ENCODE measurements at places on chromosomes 12 and 14.

DNA sequence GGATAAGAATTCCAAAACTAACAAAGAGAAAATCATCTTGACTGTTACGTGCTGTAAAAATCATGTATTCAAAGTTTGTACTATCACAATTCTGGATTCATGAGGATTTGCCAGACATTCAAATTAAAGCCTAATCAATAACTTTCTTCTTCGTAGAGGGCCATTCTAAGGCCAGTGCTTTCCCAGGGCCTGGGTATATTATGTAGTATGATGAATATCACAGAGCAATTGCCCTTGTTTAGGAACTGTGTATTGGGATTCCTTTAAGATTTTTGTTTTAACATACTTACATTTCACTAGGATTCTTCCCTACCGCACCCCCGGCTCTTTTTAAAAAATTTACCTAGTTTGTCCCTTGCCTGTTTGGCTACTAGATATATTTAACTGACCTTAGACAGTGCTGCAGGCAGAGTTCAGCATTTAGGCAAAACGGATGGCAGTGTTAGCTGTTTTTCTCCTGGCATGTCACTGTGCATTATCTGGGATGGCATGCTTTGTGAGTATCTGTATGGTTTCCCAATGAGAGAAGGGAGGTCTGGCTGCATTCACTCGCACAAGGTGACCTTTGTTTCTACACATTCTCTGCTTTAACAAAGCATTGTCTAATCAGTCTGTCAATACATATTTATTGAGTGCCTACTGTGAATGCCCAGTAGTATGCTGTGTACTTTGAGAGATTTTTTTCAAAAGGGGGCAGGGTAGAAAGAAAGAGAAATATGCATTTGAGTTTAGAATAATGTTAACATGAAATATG is 63.3 kb downstream of the ERC1 start:
- no peak for DNase-seq

GRCh38 chr14:100423317-100424010 is 100.3 kb downstream of the SLC25A47 start:
- DNase-seq, result no peak

DNA sequence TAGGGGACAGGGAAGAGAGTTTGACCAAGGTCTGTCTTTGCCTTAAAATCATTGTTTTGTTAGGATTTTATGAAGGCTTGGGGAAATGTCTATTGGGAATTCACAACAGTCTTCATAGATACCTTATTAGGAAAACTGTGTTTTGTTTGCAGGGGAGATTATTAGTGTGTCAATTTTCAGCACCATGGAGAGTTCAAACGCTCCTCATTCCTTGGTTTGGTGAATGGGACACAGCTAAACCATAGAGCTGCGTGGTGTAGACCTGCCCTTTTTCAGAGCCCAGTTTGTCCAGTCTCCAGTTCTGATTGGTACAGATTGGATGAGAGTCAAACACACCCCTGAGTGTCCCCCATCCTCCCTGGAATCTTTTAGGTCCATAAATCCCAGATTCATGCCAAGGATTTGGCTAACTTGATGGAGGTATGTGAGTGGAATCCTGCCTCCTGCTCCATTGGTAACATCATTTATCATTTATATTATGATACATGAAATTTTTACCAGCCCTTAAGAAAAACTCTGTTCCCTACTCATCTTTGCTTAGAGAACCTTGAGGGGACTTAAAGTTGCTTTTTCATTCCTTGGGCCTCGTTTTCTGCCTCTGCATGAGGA is 12.0 kb downstream of the NGDN start:
- DNase-seq, result no peak

- DNase-seq, result no peak
These were observed 1.3 kb upstream of the TMEM233 start for GRCh38 chr12:119592232-119592631.

DNA sequence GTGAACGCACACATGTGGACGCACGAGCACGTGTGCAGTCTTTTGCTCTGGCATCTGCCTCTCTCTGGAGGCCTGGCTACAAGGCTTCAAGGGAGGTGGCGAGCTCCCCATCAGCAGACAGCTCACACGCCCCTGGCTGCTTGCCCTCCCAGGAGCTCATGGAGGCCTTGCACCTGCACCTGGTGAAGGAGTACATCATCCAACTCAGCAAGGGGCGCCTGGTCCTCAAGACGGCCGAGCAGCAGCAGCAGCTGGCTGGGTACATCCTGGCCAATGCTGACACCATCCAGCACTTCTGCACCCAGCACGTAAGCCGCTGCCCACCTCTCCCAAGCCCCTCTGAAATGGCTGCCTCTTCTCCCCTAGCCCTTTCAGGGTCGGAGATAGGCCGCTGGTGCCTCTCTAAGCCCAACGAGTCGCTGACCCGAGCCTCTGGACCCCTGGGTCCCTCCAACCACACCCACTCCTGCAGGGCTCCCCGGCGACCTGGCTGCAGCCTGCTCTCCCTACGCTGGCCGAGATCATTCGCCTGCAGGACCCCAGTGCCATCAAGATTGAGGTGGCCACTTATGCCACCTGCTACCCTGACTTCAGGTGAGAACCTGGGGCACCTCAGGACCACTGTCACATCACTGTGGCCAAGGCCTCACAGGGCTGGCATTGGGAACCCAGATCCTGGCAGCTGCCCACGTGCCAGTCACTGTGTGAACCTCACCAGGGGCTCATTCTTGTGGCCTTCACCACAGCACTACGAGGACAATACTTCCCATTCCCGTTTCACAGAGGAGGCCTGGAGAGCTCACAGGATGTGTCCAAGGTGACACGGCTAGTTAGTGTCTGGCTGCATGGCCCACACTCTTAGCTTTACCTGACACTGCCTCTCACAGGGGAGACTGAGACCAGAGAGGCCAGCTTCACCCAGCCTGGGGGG is 10.2 kb downstream of the TNFAIP2 start:
- DNase-seq, result no peak

GRCh38 chr14:90383731-90384542 is 12.9 kb upstream of the CALM1 start:
- DNase-seq, result peak; percentile 38

DNA sequence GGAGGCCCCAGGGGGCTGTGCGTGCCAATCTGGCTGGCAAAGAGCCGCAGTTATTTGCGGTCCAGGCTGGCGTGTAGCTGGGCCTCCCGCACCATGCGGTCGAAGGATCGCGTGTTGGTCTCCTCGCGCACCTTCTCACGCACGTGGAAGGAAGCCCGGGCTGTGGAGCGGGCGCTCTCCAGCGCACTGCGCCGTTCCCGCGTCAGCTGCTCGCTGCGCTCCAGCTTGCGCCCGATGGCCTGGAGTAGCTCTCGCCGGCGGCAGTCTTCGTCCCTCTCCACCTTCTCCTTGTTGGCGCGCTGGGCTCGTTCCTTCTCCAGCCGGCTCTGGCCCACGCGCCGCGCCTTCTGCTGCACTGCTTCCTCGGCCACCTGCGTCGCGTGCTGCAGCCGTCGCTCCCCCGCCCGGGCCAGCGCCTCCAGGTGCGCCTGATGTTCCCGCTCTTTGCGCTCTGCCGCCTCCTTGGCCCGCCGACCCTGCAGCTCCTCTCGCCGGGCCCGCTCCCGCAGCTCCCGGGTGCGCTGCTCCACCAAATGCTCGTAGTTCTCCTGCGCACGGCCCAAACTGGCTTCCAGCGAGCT is 3.1 kb downstream of the CCDC177 start:
- DNase-seq, result peak; percentile 4

GRCh38 chr14:89409961-89410360 is 7.1 kb downstream of the FOXN3 start:
- no peak for DNase-seq
